GM12878 (cell line): ENCODE measurements at places on chromosomes 3 and 15.

DNA sequence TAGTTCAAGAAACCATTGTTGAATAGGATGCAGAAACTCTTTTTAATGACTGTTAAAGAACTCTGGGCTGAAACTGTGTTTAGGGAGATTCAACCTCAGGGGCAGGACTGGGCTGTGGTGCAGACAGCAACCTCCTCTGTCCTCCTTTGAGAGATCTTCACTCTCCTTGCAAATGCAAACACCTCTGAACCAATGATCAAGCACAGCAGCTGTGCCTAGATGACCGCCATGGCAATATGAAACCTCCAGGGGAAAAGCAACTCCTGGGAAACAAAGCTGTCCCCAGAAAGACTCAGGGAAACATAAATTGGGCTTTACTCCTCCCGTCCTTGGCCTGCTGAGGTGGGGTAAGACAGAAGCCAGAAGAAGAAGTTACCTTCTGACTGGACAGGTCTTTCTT lies 52.6 kb downstream of the TBC1D2B start:
- no peak for DNase-seq

DNA sequence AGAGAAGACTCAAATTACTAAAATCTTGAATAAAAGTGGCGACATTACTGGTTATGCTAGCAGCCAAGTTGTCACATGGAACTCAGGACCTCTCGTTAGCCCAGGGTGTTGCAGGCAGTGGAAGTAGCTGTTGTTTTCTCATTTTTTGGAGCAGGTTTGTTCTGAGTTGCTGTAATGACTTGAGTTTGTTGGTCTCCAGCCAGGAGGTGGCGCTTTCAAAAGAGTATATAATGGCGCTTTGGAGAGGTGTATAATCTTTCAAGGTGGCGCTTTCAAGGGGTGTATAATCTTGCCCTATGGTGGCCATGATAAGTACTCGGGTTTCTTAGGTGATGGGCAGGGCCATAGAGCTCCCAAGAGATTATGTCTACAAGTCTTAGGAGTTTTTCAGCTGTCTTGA lies 632.7 kb downstream of the NTRK3 start:
- no peak for DNase-seq

DNA sequence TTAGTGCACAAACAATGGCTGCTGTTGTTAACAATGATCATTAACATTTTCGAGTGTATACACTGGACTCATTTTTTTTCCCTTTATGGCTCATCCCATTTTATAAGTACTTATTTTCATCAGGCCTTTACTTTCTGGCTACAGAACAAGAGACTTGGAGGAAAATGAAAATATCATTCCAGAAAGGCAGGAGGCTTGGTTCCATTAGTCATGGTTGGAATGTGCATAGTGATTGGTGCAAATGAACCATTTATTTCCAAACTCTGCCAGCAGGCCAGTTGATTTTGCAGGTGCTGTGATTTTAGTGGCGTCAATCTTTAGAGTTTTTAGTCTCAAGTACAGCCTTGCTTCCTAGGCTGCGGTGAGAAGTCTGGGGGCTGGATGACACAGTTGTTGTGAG lies 151.8 kb downstream of the ITPR1 start:
- DNase-seq: no peak

- DNase-seq: no peak
These were observed 6.0 kb upstream of the HACD2 start for GRCh38 chr3:123590685-123591450.
